ENCODE measurements at places on chromosomes 7 and 10.

DNA sequence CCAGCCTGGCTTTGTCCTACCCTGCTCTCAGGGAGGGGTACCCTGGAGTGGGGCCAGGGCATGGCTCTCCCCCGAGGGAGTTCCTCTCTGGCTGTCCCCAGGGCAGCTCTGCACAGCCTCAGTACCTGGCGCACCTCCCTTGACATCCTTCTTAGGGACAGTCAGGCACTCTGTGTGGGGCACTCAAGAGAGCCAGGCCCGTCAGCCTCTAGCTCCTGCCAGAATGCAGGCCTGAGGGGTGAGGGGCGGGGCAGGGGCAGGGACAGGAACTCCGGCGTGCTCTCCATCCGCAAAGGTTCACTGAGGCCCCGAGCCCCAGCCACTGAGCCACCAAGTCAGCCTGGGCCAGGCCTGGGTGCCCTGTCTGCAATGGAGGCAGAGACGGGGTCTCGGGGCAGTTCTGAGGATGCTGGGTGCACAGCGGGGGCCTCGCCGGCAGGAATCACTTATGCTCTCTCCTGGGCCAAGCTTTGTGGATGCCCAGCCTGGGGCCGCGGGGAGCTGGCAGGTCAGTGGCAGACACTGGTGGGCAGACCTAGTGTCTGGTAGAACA lies 10.1 kb downstream of the LIMK1 start:
- no peak for DNase-seq

- no peak for DNase-seq
These were observed 153.4 kb downstream of the SGMS1 start for GRCh38 chr10:50470345-50470744.

DNA sequence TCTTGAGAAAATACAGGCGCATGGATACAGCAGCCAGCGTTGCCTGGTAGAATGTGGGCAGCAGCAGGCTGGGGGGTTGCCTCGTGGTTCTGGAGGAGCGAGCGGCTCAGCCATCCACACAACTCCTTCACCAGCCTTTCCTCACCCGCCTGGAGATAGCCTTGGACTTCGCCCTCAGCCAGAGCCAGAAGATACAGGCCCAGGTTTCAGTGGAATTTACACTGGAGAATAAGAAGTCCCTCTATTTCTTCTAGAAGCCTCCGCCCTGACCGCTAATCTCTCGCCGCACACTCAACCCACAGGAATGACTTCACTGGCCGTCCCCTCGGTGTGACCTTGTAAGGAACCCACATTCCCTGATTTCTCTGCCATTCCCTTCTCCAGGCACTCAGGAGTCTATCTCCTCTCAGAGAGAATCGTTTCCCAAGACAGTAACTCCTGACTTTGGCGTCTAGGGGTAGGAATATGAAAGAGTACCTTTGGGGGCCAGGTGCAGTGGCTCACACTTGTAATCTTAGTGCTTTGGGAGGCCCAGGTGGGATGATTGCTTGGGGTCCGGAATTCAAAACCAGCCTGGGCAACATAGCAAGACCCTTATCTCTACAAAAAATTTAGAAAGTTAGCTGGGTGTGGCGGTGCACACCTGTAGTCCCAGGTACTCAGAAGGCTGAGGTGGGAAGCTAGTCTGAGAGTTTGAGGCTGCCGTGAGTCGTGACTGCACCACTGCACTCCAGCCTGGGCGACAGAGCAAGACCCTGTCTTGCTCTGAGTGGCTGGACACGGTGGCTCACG lies 52.0 kb upstream of the ECHDC3 start:
- DNase-seq, result no peak

GRCh38 chr10:19683960-19684359 lies 132.3 kb upstream of the PLXDC2 start:
- DNase-seq, result no peak

DNA sequence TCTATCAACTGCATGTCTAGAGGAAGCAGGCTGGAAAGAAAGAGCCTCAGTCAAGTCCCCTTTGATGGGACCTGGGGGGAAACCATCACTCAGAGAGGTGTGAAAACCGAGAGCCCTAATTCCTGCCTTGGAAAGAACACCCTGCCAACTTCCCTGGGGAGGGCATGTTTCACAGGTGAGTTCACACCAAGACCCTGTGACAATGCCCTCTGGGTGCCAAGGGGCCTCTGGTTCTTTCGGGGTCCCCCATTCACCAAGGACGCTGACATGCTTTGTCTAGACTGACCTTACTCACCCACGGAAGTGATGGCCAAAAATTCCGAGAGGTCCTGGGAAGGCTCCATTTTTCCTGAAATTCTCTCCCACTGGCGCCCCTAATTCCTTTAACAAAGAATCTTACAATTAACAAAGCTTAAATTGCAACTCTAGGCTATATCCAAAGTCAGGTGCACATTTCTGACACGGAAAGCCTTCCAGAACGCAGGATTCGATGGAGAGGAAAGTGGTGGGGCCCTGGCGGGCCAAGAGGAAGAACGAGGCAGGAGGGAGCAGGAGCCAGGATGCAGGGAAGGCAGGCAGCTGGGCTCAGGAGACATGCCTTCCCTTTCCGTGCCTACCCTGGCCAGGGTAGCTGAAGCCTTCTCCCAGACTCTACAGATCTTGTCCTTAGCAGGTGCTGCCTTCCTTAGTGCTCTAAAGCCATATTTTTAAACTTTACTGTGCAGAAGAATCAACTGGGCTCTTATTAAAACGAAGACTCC lies 23.7 kb downstream of the VSTM4 start:
- DNase-seq, result peak; percentile 30

DNA sequence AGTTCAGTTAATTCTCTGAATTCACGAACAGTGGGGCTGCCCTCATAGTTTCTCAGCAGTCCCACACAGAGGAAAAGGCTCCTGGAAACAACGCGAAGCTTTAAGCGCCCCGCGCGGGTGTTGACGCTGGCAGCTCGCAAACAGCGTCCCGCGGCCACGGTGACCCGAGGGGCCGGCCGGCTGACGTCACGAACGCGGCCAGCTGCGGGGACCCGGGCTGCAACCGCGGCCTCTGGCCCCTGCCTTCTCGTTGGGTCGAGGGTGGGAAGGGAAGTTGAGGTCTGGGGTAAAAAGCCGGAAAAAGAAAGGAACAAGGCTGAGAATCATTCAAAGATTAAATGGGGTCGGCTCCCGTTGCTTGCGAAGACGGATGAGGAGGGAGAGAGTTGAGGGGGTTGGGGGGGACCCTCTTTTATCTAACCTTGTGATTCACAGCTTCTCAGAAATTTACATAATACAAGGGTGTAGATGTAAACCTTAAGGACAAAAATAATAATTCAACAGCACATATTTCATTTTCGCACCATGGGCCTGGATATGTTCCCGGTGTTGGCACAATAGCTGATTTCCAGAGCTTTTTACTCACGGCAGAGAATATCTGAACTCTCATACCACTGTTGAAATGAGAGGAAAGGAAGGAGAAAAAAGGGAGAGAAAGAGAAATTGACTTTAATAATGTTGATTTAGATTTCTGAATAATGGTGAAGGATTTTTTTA lies 7.3 kb upstream of the FEZF1 start:
- DNase-seq, result no peak

GRCh38 chr7:47153058-47153457 lies 428.9 kb downstream of the TNS3 start:
- DNase-seq, result no peak

- DNase-seq, result no peak
These were observed 18.6 kb upstream of the YWHAG start for GRCh38 chr7:76377186-76377918.

- no peak for DNase-seq
These were observed 274.4 kb upstream of the SEMA3A start for GRCh38 chr7:84469034-84469433.

DNA sequence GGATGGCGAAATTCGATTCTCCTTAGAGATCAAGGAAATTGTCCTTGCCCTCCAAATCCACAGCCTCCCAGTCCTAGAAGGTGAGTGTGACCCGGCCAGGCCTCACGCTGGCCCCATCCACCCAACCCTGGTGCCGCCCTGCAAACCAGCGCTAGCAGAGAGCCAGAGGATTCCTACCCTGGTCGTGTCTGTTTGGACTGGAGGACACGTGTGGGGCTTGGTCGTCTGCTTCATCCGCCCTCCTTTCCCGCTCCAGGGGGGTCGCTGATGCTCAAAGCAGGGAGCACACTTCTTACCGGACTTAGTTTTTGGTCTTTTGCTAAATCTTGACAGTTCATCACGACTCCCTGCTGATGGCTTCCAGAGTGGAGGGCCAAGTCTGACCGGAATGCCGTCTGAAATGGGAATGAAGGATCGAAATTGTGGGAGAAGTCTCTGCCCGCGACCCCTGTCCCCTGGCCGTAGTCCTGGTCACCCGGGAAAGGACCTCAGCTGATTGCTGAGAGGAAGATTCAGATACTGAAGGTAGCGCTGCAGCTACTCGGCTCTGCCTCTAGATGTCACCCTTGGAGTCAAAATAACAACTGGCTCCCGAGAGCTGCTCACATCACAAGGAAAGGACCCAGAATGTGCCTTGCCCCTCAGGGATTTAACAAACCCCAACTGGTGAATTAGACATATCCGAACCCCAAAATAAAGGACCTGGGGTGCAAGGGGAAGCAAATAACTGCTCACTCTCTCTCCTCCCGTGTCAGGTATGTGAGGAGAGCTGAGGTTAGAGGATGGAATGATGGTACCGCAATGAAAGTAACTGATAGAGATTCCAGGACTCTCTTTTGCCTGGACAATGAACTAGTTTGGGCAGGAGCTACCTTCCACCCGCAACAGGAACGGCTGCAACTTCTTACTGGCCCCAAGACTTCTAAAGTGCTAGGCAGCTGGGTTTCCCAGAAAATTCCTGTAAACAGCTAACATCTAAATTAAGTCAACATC lies 23.5 kb upstream of the ORC5 start:
- DNase-seq, result peak; percentile 67

GRCh38 chr10:107409522-107409921 lies 245.0 kb upstream of the SORCS1 start:
- no peak for DNase-seq

- no peak for DNase-seq
These were observed 553.0 kb downstream of the TCERG1L start for GRCh38 chr10:130758529-130758928.

GRCh38 chr7:142872106-142872675 lies 13.4 kb downstream of the TRPV6 start:
- DNase-seq, result peak; percentile 25

DNA sequence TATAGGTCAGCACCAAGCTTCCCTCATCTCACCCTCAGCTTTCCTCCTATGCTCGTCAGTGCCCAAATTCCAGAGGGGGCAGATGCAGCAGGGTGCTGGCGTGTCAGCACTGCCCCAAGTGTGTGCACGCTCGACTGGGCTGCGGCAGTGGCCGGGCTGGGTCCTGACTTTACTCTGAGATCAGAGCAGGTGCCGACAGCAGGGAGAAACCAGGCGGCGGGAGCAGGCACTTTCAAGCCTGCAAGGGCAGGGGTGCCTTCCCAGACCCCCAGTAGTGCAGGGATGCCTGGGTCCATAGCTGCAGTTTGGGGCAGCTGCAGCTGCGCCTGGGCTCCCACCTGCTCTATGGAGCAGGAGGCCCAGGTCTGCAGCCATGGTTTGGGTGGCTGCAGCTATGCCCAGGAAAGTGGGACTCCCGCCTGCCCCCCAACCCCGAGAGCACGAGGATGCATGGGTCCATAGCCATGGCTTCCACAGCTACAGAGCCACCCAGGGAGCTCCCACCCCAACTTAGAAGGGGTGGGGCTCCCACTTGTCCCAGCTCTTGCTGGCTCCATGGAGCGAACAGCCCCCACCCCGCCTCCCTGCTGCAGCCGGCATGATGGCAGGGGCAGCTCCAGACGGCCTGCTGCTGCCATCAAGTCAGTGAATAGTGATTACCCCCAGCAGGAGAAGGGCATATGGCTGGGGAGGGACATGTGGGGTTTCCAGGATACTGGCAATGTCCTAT lies 199.2 kb upstream of the KMT2E start:
- DNase-seq, result no peak

DNA sequence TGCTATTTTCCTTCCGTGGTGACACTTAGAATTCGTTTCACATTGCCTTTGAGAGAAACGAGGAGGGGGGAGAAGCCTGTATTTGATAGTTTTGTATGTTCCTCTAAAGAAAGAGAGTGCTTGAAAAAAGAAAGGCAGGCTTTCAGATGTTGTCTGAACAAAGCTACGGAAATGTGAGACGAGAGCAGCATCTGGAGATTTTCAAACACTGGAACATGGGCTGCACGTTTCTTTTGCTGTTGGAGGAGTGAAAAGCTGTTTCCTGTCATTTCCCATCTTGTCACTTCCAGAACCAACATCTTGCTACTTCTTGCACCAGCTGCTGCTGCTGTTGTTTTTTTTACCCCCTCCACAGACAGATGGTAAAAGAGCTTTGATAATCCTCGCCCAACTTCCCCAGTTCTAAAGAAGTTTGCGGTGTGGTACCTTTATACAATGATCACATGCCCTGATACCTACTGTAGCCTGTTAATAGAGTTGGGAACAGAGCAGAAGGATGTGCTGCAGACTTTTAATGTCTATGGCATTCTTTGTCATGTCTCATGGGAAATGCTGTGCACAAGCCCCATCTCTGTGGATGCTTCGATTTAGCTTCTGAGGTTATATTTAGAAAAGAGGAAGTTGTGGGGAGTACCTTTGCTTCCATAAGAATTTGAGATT lies 408.1 kb downstream of the AUTS2 start:
- DNase-seq, result no peak

- no peak for DNase-seq
These were observed 683.1 kb upstream of the POM121L12 start for GRCh38 chr7:52352013-52352981.

GRCh38 chr7:25272265-25272664 lies 44.0 kb upstream of the NPVF start:
- no peak for DNase-seq

DNA sequence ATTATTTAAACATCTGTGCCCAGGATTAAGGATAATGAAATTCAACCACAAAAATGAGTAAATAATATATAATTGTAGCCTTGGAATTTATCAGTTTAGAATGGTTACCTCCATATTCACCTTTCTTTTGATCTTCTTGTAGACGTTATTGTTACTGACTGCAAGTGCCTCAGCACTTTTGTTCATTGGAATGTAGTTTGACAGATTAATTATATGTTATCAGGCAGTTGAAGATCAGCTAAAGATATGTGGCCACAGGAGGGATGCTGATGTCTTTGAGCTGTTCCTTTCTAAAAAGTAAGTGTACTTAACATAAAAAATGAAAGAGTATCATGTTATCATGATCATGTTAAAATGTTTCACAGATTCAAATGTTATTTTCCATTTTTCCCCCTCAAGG lies 5.6 kb downstream of the LRRC72 start:
- DNase-seq, result no peak

- no peak for DNase-seq
These were observed 135.8 kb downstream of the JAZF1 start for GRCh38 chr7:28044825-28045224.

- no peak for DNase-seq
These were observed 4.2 kb upstream of the ACSL5 start for GRCh38 chr10:112369495-112370423.

DNA sequence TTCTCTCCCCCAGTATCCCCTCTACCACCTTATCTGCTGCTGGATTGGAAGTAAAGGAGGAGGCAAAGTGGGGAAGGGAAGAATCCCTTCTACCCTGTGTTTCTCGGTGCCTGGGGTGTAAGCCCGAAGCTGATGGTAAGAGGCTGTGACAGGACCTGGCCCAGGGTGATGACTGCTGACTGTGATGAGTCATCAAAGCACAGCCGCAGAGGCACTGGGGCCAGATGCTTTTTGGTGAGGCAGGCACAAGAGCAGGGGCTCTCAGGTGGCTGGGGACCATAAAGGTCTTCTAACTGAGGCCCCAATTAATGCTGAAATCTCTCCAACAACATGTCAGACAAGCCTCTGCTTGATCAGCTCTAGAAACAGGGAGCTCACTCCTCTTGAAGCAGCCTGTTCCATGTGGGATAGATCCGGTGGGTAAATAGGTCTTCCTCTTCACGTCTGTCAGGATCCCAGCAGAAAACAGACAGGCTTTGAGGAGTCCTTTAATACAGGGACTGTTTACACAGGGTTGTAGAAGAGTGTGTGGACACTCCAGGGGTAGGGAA lies 86.1 kb upstream of the PCBD1 start:
- no peak for DNase-seq

- DNase-seq, result no peak
These were observed 2.0 kb downstream of the ANKRD2 start for GRCh38 chr10:97574374-97575126.

Data from left forelimb (tissue), 1 donor.